Psoas muscle (tissue), 8 donors: ENCODE measurements at places on chromosomes 4 and X. TPM values are rescaled to one million over a fixed set of nuclear protein-coding genes. Genes with fewer than 3 reads are reported as not detected.

KLHL15 gene
- polyA plus RNA-seq: 2.7 TPM

SLC9B1 gene
- polyA plus RNA-seq: 1.4 TPM

DMRTC1B gene
- polyA plus RNA-seq: not detected

- peak; percentile 76 for DNase-seq
Observed at GRCh38 chr4:7964890-7965662, 25.4 kb upstream of the AFAP1 start.

DNA sequence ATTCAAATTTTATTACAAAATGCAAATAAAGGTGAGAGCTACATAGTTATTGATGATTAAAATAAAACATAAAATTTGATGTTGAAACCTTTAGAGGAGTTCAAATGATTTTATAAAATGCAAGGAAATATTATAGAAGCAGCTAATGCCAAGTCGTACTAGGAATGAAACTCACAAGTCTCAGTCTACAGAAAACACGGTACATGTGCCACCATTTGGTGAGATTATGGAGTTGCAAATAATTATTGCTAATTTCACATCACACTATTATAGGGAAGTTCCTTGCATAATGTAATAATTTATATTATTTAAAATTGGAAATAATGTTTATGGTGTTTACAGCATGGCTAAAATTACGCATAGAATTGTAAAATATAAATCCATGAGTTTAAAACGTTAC lies 1601.7 kb upstream of the TENM3 start:
- no peak for DNase-seq

GRCh38 chr4:177116161-177116560 lies 193.5 kb upstream of the NEIL3 start:
- DNase-seq: no peak

- DNase-seq: no peak
Observed at GRCh38 chrX:40383969-40384368, 196.8 kb upstream of the ATP6AP2 start.

DNA sequence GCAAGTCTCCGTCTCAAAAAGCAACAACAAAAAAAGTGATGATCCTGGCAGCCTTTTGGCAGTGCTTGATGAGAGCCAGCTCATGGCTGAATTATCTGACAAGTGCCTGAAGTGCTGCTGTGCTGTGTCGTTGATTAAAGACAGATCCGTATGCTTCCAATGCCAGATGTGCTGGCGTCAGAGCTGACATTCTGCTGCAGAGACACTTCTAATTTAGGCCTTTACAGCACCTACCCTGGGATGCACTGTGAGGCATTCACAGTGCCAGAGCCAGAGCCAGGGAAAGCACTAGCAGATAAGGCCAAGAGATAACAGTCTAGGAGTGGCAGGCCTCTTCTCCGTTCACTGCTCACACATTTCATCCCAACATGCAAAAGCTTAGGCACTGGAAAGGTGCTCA lies 995.5 kb downstream of the RAB28 start:
- no peak for DNase-seq

DNA sequence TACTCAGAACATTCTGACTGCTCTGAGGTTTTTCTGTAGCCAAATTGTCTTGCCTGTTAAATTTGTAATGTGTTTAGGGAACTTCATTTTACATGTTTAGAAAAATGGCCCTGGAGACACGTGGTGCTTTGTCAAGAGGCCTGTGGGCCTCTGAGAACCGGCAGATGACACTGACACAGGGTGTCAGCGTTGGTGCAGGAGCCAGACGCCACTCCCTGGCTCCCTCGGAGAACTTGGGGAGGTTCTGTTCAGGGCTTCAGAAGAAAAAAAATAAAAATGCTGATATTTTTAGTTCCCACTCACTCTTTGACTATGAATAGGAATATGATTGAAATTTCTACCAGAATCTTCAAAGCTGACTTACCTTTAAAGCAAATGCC lies 190.9 kb upstream of the GATB start:
- no peak for DNase-seq

DNA sequence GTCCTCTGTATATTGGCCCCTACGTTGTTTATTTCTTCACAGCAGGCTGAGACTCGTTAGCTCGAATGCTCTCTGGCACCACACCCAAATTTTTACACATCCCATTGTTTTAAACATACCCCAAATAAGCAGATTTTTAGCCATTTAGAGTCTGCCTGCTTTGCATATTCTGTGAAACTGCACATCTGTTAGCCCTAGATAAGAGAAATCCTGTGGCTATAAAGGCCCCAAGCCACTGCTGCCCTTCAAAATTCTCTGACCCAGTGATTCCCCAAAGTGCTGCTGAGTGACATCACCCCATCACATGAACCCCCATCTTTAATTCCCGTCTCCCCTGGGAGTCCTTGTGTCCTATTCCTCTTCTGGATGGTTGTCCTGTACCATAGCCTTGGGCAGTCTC lies 20.8 kb downstream of the TEX13C start:
- DNase-seq: no peak
